ENCODE measurements at places on chromosomes 16 and 17. TPM values are rescaled to one million over a fixed set of nuclear protein-coding genes. Genes with fewer than 3 reads are reported as not detected.

DNA sequence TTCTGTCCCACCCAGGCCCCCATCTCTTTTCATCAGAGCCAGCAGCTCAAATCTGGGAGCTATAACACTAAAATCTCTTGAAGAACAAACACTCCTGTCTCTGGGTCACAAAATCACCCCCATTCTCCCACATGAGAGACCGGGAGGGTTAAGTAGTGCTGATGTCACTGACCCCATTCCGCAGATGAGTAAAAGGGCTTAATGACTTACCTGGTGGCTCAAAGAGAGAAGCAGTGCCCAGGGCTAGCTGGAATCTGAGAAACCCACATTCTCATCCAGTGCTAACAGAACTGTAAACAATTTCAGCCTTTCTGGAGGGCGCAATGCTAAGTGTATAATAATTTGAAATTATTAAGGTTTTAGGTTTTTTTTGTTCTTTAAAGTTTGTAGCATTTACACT, 26.3 kb upstream of the LHX1 start:
- H3K4me3 ChIP-seq: no peak overlapping the region
- no peak overlapping the region for H3K27ac ChIP-seq
- no peak for DNase-seq
- no peaks in the 10 kb centered on the region for H3K4me1 ChIP-seq
- no peaks in the 10 kb centered on the region for H3K36me3 ChIP-seq
- peaks cover 74% of the 10 kb centered on the region for H3K27me3 ChIP-seq

The TP53TG3F gene
- total RNA-seq: 0.31 TPM

DNA sequence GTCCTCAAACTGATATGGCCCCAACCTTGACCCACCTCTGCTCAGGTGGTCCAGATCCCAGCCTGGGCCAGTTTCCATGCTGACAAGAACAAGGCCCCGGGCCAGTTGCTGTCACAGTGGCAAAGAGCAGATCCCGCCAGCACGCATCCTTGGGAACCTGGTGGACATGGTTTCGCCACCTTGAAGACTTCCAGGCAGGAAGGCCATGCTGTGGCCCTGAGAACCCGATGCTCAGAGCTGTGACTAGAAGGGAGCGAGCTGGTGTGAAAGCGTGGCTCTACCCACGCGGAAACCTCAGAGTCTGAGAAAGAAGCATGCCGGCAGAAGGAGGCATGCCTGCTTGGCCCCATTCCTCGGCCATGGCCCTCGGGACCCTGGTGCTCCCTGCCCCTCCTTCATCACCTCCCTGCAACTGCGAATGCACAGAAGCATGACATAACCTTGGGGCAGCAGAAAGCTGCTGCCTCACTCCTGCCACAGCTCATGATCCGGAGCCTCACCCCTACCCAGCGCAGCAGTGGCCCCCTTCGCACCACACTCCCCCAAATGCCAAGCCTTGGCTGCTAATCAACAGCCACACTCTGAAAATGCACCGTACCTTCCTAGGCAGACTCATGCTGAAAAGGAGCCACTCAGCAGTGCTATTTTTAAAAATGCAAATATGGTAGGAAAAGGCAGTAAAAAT, 33.2 kb downstream of the UBE2O start:
- H3K27ac ChIP-seq: peak overlapping the region; percentile 70
- DNase-seq: no peak
- H3K4me1 ChIP-seq: peaks cover 46% of the 10 kb centered on the region
- no peaks in the 10 kb centered on the region for H3K36me3 ChIP-seq
- H3K4me3 ChIP-seq: no peak overlapping the region

The NUDT7 gene
- 54.3 TPM for total RNA-seq

The DPEP2 gene
- total RNA-seq: 2.7 TPM

- H3K27ac ChIP-seq: no peak overlapping the region
- DNase-seq: no peak
- H3K27me3 ChIP-seq: peaks cover 45% of the 10 kb centered on the region
Observed at GRCh38 chr16:86398201-86398600, 112.1 kb upstream of the FOXF1 start.

The TLCD3B gene
- not detected for total RNA-seq

The KRTAP17-1 gene
- total RNA-seq: not detected

The B3GNT9 gene
- 9.7 TPM for total RNA-seq

The EXOSC6 gene
- 15.1 TPM for total RNA-seq

DNA sequence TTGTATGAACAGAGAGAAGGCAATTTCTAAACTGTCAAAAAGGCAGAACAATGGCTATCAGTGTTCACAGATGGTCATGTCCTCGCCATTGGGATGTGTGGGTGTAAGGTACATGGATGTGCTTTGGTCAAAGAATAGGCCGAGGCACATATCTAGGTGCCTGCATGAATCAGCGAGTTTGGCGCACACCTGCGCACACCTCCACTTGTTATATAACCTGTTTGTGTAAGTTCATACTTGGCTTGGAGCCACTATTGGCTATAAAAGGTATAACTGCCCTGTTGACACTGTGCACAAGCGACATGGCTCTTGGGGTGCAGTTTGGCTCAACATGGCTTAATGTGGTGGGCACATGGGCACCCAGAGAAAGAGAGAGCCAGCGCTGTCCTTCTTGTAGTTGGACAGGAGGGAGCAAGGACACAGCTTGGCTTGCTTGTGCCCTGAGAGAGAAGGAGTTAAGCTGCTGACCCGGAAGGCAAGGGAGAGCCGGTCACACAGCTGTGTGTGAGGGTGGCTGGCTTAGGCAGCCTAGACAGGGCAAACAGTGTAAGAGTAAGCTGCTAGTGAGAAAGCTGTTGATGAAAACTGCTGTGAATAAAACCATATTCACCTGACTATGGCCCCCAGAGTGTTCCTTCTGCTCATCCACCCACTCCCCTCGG, 499.1 kb downstream of the KCNJ2 start:
- no peaks in the 10 kb centered on the region for H3K4me1 ChIP-seq
- H3K36me3 ChIP-seq: no peaks in the 10 kb centered on the region
- DNase-seq: no peak

The WSCD1 gene
- 7.8 TPM for total RNA-seq

- H3K27me3 ChIP-seq: no peaks in the 10 kb centered on the region
- H3K4me3 ChIP-seq: peak overlapping the region; percentile 47
- no peaks in the 10 kb centered on the region for H3K36me3 ChIP-seq
- peak overlapping the region; percentile 91 for H3K27ac ChIP-seq
- H3K4me1 ChIP-seq: peaks cover 23% of the 10 kb centered on the region
Observed at GRCh38 chr16:2532494-2533141, 1.4 kb upstream of the CEMP1 start.

DNA sequence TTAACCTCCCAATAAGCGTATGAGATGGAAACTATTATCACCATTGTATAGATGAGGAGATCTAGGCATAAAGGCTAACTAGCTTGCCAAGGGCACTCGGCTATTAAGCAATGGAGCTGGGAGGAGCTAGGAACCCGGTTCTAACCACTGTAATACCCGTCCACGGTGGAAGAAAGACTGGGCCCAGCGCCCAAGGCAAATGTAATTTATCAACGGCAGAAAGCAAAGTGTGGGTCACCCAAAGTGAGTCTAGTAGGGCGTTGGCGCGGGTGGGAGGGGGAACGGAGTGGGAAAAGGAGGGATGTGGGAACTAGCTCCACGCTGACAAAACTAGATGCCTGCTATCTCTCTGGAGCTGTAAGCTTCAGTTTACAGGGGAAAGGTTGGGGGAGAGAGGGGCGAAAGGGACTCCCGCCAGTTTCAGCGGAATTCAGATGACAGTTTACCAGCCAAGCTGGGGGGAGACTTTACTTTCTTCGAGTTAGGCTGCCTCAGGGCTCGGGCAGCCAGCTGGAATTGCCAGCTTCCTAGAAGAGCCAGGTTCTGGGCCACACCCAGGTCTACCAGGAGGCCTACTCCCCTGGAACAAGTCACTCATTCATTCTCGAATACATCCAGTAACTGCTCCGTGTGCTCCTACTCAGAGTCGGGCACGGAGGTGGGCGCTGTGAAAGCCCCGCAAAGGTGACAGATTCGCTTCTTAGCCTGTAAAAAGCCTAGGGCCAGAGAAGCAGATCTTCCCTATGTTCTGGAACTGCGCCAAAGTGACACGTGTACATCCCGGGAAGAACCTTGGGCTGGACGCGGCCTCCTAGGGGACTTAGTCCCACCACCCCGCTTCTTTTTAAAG, 837 bp downstream of the LRRC59 start:
- no peaks in the 10 kb centered on the region for H3K27me3 ChIP-seq
- peak overlapping the region; percentile 95 for H3K4me3 ChIP-seq
- peaks cover 19% of the 10 kb centered on the region for H3K4me1 ChIP-seq
- DNase-seq: no peak
- H3K27ac ChIP-seq: peak overlapping the region; percentile 78

- no peaks in the 10 kb centered on the region for H3K27me3 ChIP-seq
- no peak overlapping the region for H3K4me3 ChIP-seq
- peaks cover 4% of the 10 kb centered on the region for H3K4me1 ChIP-seq
- H3K27ac ChIP-seq: no peak overlapping the region
- no peak for DNase-seq
Observed at GRCh38 chr16:3780570-3780969, 63.2 kb upstream of the TRAP1 start.

- no peak overlapping the region for H3K27ac ChIP-seq
- no peak for DNase-seq
- H3K36me3 ChIP-seq: no peaks in the 10 kb centered on the region
Observed at GRCh38 chr16:4593086-4593485, 21.6 kb downstream of the UBALD1 start.

The NXN gene
- 13.1 TPM for total RNA-seq

DNA sequence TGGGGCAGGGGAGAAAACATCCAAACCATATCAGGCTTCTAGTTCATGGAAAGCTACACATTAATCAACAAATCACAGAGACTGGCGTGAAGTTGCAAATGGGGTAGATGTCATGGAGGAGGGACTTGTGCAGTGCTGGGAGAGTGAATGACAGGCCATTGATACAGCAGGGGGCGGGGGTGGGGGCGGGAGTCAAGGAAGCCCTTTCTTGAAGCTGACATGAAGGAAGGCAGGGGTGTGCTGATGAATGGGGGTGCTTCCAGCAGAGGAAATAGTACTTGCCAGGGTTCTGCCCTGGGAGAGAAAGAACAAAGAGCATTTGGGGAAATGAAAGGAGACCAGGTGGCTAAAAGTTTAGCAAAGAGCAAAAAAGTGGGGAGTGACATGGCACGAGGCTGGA, 269.9 kb downstream of the SHISA9 start:
- H3K36me3 ChIP-seq: no peaks in the 10 kb centered on the region
- no peak overlapping the region for H3K4me3 ChIP-seq
- H3K27me3 ChIP-seq: peaks cover 4% of the 10 kb centered on the region
- no peak for DNase-seq
- H3K27ac ChIP-seq: no peak overlapping the region
- no peaks in the 10 kb centered on the region for H3K4me1 ChIP-seq

The TMC7 gene
- 1.0 TPM for total RNA-seq

The CD19 gene
- total RNA-seq: not detected

The NT5M gene
- total RNA-seq: 7.4 TPM

The IRX5 gene
- total RNA-seq: 5.7 TPM

Data from heart right ventricle (tissue), 16 donors.